NCI-H2107 (cell line): ENCODE measurements at places on chromosomes 7 and 10.

DNA sequence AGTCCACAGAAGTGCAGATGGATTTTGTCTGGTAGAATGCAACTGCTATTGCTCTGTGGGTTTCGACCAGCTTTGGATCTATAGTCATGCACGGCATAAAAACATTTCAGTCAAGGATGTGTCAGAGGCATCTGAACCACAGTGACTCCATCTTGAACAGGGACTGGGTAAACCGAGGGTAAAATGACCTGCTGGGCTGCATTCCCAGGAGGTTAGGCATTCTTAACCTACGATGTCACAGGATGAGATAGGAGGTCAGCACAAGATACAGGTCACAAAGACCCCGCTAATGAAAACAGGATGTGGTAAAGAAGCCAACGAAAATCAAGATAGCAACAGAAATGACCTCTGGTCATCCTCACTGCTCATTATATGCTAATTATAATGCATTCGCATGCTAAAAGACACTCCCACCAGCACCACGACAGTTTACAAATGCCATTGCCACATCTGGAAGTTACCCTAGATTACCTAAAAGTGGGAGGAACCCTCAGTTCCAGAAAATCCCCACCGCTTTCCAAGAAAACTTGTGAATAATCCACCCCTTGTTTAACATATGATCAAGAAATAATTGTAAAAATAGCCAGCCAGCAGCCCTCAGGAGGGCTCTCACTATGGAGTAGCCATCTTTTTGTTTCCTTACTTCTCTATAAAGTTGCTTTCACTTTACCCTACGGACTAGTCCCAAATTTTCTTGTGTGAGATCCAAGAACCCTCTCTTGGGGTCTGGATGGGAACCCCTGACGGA is 50.7 kb upstream of the CPXM2 start:
- no peak for DNase-seq

DNA sequence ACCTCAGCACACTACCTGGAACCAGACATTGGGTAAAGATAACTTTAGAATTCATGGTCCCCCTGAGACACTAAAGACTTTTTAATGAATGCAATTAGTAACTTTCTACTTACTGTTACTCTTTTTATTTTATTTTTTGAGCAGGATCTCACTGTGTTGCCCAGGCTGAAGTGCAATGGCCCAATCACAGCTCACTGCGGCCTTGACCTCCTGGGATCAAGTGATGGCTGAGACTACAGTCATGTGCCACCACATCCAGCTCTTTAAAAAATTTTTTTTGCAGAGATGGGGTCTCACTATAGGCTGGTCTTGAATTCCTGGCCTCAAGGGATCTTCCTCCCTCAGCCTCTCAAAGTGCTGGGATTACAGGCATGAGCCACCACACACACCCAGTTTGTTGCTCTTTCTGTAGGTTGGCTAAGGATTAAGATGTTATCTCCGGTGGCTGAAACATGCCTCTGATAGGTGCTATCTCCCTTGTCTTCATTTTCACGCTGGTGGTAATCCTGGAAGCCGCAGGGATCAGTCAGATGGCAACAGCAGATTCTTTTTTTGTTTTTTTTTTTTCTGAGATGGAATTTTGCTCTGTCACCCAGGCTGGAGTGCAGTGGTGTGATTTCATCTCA is 128.3 kb downstream of the TCF7L2 start:
- no peak for DNase-seq

DNA sequence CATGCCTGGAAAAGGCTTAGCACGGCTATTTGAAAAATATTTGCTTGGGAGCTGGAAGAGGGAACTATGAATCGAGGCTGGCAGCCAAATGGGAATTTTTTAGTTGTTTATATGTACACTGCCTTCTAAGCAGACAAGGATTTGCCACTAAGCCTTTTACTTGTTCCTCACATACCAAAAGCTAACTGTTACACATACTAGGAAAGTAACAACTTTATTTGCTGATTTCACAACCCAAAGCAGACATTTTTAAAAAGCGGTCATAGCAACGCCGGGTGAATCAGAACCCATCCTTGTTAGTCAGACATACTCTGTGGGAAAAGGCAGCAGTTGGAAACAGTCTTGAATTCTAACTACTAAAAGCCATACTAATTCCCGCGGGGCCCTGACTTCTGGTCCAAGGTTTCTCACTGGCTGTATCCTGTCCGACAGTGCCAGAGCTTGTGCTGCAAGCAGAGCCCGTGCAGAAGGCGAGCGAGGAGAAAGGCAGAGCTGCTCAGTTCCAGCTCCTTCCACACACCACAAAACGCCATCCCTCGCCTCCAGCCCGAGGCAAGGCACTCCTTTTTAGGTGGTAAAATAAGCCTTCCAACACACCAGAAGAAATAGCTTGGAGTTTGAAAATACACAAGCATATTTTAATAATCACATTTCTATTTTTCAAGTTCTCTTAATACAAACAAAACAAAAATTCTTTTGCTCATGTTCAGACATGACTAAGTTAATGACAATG is 89.2 kb downstream of the RNF216 start:
- DNase-seq, result no peak

DNA sequence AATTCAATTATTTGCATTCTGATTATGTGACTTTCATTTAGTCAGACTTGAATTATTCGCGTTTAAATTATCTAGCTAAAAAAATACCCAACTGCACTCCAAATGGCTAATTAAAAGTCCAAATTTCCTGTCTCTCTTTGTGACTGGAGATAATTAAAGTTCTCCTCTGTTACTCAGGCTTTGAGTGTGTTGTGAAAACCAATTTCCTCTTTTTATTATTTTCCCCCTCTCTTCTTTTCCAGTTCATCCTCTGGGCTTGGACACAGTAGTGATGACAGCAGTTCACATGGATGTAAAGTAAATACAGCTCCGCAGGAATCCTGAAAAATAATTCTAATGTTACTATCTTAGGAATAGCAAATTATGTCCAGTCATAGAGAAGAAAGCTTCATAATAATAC is 80.6 kb downstream of the SNX10 start:
- DNase-seq, result no peak

GRCh38 chr7:113483657-113484056 is 365.3 kb upstream of the SMIM30 start:
- DNase-seq, result no peak

DNA sequence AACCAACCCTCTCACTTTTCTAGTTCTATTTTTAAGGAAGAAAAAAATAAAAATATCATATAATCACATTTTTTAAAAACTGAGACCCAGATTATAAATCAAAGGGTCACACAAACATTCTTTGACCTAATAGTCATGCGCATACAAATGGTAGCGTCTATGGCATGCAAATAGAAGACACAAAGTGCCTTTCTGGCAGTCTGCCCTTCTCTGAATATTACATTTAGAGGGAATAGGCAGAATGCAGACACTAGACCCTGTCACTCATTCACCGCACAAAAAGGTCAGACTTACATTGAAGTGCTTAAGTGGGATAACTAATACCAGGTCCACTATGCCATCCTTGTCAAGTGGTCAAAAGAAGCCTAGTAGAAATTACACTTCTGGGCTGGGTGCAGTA is 26.5 kb upstream of the FHIP2A start:
- DNase-seq, result no peak

DNA sequence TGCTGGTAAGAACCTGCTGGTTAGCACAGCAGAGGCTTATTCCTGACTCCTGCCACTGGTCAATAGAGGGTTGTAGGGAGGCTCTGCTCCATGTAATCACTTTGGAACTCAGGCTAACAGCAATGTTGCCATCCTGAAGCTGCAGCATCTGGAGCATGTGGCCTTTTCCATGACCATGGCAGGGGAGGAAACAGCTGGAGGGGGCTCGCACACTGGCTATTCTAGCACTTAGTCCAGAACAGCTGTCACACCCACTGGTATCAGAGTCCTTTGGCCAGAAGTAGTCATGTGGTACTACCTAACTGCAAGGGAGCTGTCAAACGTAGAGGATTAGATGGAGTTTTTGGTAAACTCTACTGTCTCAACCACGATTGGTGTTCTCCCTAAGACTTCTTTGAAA is 450.0 kb downstream of the RPS24 start:
- DNase-seq, result no peak

- DNase-seq, result no peak
Measured at GRCh38 chr10:91200314-91201212, 19.9 kb upstream of the PCGF5 start.

GRCh38 chr10:75736889-75737579 is 305.6 kb downstream of the LRMDA start:
- no peak for DNase-seq

DNA sequence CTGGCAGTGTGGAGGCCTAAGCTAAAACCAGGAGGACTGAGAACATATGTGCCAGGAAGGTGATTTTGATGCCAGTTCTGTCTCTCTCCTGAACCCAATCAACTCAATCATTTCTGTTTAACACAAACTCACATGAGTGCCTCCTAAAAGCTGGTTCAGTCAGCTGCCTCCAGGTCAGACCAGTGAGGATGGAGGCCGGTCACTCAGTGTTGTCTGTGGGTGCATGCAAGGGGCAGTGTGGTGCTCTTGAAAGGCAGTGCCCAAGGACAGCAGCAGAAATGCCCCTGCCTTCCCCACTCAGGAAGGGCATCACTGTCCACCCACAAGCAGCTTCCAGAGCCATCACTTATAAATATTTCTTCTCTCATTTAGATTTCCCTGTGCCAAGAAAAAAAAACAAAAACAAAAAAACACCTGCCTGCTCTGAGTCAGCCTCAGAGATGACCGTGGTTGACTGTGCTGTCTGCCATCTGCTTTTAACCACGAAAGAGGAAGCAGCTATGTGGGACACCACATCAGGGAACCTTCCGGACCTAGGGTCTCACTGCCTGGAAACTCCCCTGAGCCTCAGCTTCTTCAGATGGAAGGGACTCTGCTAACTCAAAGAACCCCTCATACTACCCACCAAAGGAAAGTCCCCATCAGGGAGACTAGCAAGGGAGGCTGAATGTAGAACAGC is 39.1 kb downstream of the VOPP1 start:
- DNase-seq, result peak; percentile 35

DNA sequence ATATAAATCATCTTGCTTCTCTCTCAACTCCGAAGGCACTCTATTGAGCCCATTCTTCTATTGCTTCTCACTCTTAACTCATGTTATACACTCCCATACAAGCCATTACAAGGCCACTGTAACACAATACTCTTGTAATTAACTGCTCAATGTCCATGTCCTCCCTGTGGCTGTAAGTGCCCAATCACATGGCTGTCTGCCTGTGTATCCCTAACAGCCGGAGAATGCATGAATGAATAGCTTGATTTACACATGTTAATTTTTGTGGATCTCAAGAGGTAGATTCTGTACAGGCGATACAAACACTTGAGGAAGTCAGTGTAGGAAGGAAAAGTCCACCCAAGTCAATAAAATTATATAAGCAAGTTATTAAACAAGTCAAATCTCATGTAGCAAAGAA is 215.6 kb downstream of the DOCK4 start:
- DNase-seq, result peak; percentile 8

GRCh38 chr10:124156524-124157260 is 63.3 kb upstream of the CHST15 start:
- no peak for DNase-seq

- DNase-seq, result no peak
Measured at GRCh38 chr7:12653518-12653917, 33.9 kb upstream of the ARL4A start.

DNA sequence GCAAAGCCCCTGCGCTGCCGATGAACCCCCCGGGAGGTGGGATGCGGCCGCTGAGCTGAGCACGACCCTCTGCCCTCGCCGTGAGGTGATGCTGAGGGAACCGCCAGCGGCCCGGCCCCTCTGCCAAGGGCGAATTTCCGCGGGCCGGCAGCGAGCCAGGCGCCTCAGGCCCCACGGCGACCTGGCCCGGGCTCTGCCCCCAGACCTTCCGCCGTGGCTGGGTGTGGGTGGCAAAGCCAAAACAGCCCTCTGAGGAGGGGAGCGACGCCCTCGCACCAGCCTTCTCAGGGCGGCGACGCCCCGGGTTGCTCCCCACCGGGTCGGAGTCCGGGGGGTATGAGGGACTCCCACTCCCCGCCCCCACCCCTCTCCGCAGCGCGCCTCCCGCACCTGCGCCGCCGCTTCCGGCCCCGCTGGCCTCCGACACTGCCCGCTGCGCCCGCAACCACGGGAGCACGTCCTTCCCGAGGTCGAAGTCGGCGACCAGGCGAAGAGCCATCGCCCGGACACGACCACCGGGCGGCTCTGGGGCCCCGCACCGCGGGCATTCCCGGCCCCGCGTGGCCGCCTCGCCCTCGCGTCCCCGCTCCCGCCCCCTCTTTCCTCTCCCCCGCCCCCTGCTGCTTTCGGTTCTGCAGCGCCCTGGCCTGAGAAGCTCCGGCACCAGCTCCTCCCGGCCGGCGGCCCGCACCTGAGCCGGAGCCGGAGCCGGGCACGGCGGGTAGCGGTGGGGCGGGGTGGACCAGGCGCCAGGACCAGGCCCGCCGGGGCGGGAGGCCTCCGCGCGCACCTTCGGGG is at the start of gene GSAP:
TSS of gene GSAP (minus strand) at position 527 of the 798 bp plus-strand sequence. CDS start at position 499, 28 bp downstream.
- peak; percentile 34 for DNase-seq

GRCh38 chr10:1896153-1896552 is 158.8 kb upstream of the ADARB2 start:
- DNase-seq, result no peak

DNA sequence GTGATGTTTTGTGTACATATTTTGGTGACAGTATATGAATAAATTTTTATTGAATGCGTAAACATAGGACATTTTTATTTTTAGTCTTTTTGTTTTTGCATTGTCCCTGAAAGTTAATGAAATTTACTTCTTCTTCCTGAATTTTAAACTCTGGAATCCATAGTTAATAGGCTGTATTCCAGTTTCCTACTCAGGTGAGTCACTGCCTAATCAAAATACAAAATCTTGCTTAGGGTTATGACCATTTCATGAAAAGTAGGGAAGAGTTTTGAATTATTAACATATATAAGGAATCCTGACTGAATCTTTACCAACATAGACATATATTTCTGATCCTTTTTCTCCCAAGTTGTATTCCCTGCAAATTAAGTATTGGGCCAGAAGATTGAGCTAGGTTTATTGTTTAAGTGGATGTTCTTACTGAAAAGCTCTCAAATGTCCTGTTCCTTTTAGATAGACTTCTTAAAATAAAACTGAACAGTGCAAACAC is 2.6 kb downstream of the CREM start:
- DNase-seq, result no peak

DNA sequence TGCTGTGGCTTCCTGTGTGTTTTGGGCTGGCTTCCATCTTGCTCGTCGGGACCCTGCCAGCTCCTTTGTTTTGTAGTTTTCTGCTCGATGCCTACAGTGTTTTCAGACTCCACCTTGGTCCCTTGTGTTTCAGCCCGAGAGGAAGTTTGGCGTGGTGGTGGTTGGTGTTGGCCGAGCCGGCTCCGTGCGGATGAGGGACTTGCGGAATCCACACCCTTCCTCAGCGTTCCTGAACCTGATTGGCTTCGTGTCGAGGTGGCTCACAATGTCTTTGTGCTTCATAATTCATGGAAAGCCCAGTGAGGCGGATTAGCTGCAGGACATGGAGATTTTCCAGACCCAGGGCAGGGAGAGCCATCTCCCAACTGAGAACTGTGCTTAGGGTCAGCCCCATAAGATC is 29.3 kb downstream of the BLVRA start:
- no peak for DNase-seq

GRCh38 chr10:44862006-44862751 is 49.0 kb upstream of the TMEM72 start:
- DNase-seq, result no peak

DNA sequence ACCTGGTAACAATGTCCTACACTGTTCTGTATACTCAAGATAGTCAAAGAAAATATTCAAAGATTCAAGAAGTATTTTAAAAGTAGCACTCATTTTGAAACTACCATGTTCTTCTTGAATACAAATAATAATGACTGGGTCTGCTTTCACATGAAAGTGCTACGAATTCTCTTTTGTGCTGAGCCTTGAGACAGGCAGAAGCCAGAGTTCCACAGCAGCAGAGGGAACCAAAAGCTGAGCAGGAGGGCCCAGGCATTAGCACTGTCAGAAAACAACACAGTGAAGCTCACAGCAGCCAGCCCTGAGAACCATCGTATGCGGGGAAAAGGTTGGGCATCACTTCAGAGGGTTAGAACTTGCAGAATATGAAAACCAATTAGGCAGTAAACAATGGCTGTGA is 38.9 kb downstream of the ANKMY2 start:
- DNase-seq, result no peak
